ENCODE measurements at places on chromosomes 16 and 17. TPM values are rescaled to one million over a fixed set of nuclear protein-coding genes. Genes with fewer than 3 reads are reported as not detected.
A peak's percentile ranks its signal among the peaks of the same experiment; 100 is the strongest.

The KRTAP9-2 gene
- total RNA-seq = not detected

GRCh38 chr16:4391631-4392381 is 20.2 kb downstream of the VASN start:
- no peak overlapping the region for H3K27ac ChIP-seq
- no peak for DNase-seq
- H3K4me1 ChIP-seq = peaks cover 4% of the 10 kb centered on the region
- no peaks in the 10 kb centered on the region for H3K27me3 ChIP-seq
- H3K36me3 ChIP-seq = peaks cover 43% of the 10 kb centered on the region

DNA sequence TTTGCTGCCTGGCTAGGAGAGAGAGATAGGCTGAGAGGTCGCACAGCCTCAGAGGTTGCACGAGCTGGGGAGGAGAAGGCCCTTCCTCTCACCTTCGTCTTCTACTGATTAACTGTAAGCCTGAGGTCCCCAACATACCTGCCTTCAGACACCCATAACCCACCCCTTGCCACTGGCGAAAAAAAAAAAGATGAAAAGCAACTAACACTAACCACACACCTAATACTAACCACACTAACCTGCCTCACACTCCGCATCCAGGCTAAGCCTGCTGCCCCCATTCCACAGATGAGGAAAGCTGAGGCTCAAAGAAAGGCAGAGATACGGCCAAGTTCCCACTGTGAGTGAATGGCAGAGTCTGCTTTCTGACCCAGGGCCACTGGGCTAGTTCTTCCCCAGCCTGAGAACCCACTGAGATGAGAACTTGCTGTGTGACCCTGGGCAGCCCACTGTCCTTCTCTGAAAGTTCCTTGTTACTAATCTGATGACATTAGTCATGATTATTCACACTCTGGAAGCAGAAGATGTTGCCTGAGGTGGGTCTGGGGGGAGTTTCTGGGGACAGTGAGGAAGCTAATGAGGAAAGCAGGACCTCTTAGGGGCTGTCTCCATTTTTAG is 4.6 kb downstream of the IL21R start:
- H3K27ac ChIP-seq = peak overlapping the region; percentile 87
- H3K36me3 ChIP-seq = peaks cover 46% of the 10 kb centered on the region
- H3K27me3 ChIP-seq = no peaks in the 10 kb centered on the region

DNA sequence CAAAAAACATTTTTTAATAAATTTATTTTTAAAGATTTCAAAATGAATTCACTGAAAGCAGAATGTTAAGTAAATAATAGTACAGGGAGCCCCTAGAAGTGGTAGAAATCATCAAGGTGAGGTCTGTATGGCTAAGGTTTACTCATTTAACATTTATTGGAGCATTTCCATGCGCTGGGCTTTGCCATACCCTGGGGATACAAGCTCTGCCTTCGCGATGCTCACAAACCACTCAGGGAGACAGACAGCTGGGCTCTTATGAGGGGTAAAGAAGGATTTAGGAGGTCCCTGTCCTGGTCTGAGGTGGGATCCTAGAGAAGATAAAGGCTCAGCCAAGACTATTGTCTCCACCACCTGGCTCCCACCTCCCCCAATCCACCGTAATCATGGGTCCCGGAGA is 11.3 kb upstream of the LPCAT2 start:
- no peak overlapping the region for H3K4me3 ChIP-seq
- no peaks in the 10 kb centered on the region for H3K27me3 ChIP-seq
- peaks cover 20% of the 10 kb centered on the region for H3K4me1 ChIP-seq
- DNase-seq = no peak

DNA sequence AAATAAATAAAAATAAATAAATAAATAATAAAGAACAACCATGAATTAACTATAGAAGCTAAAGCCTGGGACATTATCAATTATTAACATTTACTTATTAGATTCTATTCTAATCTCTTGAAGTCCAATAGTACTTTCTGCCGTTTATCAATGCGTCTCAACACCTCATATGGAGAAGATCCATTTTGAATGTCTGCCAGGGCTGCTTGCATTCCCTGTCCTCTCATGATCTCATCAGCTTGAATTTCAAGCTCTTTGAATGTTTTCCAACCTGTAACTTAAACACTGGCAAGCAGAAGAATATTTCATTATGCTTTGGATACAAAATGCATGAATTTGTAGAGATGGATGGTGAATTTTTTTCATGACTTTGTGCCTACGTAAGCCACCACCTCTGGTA is 191.9 kb upstream of the ANKFN1 start:
- no peaks in the 10 kb centered on the region for H3K36me3 ChIP-seq
- H3K4me3 ChIP-seq = no peak overlapping the region
- no peak for DNase-seq
- no peaks in the 10 kb centered on the region for H3K4me1 ChIP-seq
- H3K27ac ChIP-seq = no peak overlapping the region

- H3K4me3 ChIP-seq = no peak overlapping the region
- H3K4me1 ChIP-seq = peaks cover 75% of the 10 kb centered on the region
- peaks cover 68% of the 10 kb centered on the region for H3K36me3 ChIP-seq
- no peak for DNase-seq
- H3K27me3 ChIP-seq = no peaks in the 10 kb centered on the region
Observed at GRCh38 chr16:22369221-22369811, 5.1 kb downstream of the CDR2 start.

- DNase-seq = no peak
- H3K4me1 ChIP-seq = no peaks in the 10 kb centered on the region
- H3K36me3 ChIP-seq = no peaks in the 10 kb centered on the region
- no peak overlapping the region for H3K27ac ChIP-seq
Observed at GRCh38 chr17:13835151-13835550, 233.4 kb upstream of the HS3ST3A1 start.

GRCh38 chr16:65876056-65876408 is 490.5 kb upstream of the CDH5 start:
- no peak overlapping the region for H3K27ac ChIP-seq
- H3K27me3 ChIP-seq = no peaks in the 10 kb centered on the region
- H3K36me3 ChIP-seq = no peaks in the 10 kb centered on the region
- no peaks in the 10 kb centered on the region for H3K4me1 ChIP-seq

- peaks cover 69% of the 10 kb centered on the region for H3K36me3 ChIP-seq
- no peaks in the 10 kb centered on the region for H3K27me3 ChIP-seq
- peaks cover 36% of the 10 kb centered on the region for H3K4me1 ChIP-seq
- DNase-seq = no peak
Observed at GRCh38 chr16:75614066-75614897, 8.8 kb downstream of the ADAT1 start.

DNA sequence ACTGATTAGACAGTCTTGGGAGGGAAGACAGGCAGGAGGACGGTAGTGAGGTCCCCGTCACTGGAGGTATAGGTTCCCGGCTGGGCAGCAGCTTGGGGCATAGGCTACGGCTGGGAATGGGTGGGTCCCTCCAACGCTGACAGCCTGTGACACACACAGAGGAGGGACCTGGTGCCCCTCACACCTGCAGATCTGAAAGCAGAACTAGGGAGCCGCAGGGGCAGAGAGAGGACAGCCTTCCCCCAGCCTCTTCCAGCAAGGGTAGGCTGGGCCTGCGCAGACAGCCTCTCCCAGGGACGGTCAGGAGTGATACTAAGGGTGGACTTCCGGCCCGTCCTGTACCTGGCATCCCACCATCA is 2.0 kb downstream of the P2RX1 start:
- no peak overlapping the region for H3K4me3 ChIP-seq
- no peaks in the 10 kb centered on the region for H3K27me3 ChIP-seq
- H3K36me3 ChIP-seq = no peaks in the 10 kb centered on the region
- DNase-seq = no peak

GRCh38 chr17:66960613-66961012 is 3.9 kb upstream of the CACNG4 start:
- no peak for DNase-seq
- peaks cover 37% of the 10 kb centered on the region for H3K27me3 ChIP-seq
- H3K4me3 ChIP-seq = no peak overlapping the region
- H3K4me1 ChIP-seq = peaks cover 4% of the 10 kb centered on the region

DNA sequence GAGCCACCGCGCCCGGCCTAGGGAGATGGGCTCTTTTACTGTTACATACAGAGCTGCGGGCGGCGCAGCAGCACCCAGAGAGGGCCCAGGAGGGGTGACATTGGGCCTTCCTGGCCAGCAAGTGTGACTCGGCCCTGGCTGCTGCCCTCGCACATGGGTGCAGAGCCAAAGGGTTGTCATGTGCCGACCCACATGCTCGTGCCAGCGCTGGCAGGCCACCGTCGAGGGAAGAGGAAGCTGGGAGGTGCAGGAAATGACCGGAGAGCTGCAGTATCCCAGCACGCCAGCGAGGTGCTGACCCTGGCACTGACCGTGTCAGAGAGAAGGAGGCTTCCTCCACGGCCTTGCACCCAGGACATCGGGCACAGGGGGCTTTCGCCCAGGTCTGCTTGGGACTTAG is 8.0 kb downstream of the ENDOV start:
- DNase-seq = no peak
- H3K27me3 ChIP-seq = peaks cover 2% of the 10 kb centered on the region
- no peaks in the 10 kb centered on the region for H3K36me3 ChIP-seq
- H3K4me3 ChIP-seq = no peak overlapping the region
- H3K4me1 ChIP-seq = peaks cover 19% of the 10 kb centered on the region

GRCh38 chr16:11665071-11665491 is 3.2 kb upstream of the SNN start:
- H3K4me1 ChIP-seq = peaks cover 35% of the 10 kb centered on the region
- peak overlapping the region; percentile 40 for H3K27ac ChIP-seq
- peak overlapping the region; percentile 7 for H3K4me3 ChIP-seq
- no peaks in the 10 kb centered on the region for H3K36me3 ChIP-seq

- H3K4me3 ChIP-seq = no peak overlapping the region
- H3K36me3 ChIP-seq = peaks cover 2% of the 10 kb centered on the region
- no peak for DNase-seq
- no peaks in the 10 kb centered on the region for H3K4me1 ChIP-seq
- no peak overlapping the region for H3K27ac ChIP-seq
Observed at GRCh38 chr16:27735031-27735430, 185.1 kb downstream of the KATNIP start.

The JPH3 gene
- not detected for total RNA-seq

DNA sequence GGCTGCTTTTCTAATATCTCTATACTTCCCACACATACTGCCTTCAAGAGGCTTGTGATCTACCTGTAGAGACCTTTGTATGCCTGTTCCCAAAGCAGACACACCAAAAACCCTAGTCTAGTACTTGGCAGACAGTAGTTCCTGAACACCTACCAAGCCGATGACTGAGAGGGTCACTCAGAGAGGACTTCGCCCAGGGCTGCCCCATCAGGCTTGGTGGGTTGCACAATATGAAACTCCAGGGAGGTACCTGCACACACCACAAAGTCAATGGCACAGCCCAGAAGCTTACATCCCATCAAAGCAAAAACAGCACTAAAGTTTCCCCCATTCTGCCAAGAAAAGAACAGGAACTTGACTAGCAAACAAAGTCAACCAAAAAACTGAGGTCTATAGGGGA is 30.3 kb downstream of the ASPA start:
- DNase-seq = no peak
- no peak overlapping the region for H3K4me3 ChIP-seq
- peaks cover 5% of the 10 kb centered on the region for H3K27me3 ChIP-seq
- no peaks in the 10 kb centered on the region for H3K36me3 ChIP-seq

GRCh38 chr16:67514382-67514828 is 14.2 kb upstream of the RIPOR1 start:
- DNase-seq = peak; percentile 87
- H3K27ac ChIP-seq = peak overlapping the region; percentile 61
- H3K36me3 ChIP-seq = no peaks in the 10 kb centered on the region
- no peak overlapping the region for H3K4me3 ChIP-seq
- peaks cover 23% of the 10 kb centered on the region for H3K4me1 ChIP-seq
- peaks cover 4% of the 10 kb centered on the region for H3K27me3 ChIP-seq

The TSNAXIP1 gene
- 0.20 TPM for total RNA-seq

The MEOX1 gene
- 4.2 TPM for total RNA-seq

The PRSS27 gene
- total RNA-seq = 1.6 TPM

Data from activated CD4-positive, alpha-beta memory T cell treated with anti-CD3 and anti-CD28 coated beads, Interleukin-2, amount 10 ng/mL, durations not matched to agents 7 days and 5 days (primary cell).